LNCaP clone FGC (cell line): ENCODE measurements at places on chromosomes 6 and 20.
A peak's percentile ranks its signal among the peaks of the same experiment; 100 is the strongest.

- DNase-seq = no peak
These were observed 262.4 kb downstream of the PLCB1 start for GRCh38 chr20:8394308-8394945.

DNA sequence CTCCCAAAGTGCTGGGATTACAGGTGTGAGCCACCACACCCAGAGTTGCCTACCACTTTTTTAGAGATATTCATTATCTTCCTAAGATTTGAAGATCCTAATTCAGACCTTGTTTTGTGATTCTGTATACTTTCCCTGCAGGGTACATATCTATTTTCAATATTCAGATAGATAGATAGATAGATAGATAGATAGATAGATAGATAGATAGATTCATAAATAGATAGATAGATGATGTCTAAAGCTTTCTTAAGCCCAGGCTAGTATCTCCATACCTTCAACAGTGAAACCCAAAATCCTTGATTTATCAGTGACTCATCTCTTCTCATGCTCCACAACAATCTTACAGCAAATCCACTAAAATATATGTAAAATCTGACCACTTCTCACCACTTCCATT, 30.8 kb downstream of the ZNF391 start:
- DNase-seq = no peak

GRCh38 chr6:168060521-168060931, 18.5 kb downstream of the FRMD1 start:
- peak; percentile 84 for DNase-seq

GRCh38 chr6:40541556-40542174, 45.5 kb downstream of the LRFN2 start:
- DNase-seq = no peak

DNA sequence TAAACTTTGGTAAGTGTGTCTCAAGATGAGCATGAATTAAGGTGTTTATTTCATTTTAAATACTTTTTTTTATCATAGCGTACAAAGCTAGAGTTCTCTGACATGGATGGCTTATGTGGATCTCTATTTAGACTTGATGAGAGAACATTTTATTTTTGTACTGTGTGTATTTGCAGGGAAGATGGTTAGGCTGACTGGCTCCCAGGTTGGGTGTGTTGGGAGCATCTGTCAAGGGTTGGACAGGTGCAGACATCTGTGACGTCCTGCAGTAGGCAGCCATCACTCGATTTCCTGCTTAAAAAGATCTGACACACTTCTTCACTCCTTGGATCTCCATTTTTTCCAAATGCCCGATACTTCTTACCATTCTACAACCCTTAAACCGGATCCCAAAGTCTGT, 221.9 kb upstream of the QKI start:
- DNase-seq = no peak

- DNase-seq = no peak
These were observed 6.2 kb downstream of the LINC00237 start for GRCh38 chr20:21099751-21100577.

GRCh38 chr20:64279826-64280459, 24.4 kb downstream of the PCMTD2 start:
- DNase-seq = no peak

- no peak for DNase-seq
These were observed 81.9 kb downstream of the ZMYND8 start for GRCh38 chr20:47274401-47275108.

GRCh38 chr20:1876217-1876921, 18.8 kb upstream of the SIRPA start:
- DNase-seq = no peak

GRCh38 chr6:136102991-136103688, 147.0 kb downstream of the MTFR2 start:
- no peak for DNase-seq

DNA sequence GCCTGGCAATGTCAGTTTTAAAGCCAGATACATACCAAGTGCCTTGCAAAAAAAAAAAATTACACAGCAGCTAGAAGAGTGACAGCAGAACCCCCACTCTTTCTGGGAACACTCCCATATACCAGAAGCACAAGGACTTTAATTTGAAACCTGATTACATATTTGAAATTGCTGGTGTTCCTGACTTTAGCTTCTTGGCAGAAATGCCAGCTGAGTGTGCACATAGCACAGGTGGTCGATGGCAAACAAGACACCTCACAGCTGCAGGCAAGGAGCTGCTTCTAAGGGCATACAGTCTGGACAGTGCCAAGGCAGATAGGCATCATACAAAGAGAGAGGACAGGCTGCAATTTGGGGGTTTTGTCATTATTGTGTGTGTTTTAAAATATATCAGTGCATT, 150.7 kb upstream of the SGK1 start:
- no peak for DNase-seq

GRCh38 chr6:11036351-11036740, 7.8 kb downstream of the ELOVL2 start:
- no peak for DNase-seq

DNA sequence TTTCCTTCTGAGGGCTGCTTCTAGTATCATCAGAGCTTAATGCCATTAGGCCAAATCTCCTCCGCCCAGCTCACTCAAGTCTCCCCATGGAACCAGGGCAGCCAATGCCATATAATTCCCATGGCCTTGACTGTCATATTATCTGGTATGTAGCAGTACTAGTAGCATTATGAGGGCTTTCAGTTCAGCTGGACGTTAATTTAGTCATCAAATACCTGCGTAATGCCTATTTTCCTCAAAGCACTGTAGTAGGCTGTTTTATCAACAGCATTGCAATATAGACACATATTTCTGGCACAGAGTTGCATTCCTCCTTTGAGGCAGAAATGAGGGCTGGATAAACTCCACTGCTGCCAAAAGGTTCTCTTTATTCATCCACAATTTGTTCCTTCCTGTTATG, 1.7 kb downstream of the KCTD20 start:
- no peak for DNase-seq

GRCh38 chr6:3765415-3765814, 13.9 kb upstream of the PXDC1 start:
- no peak for DNase-seq

- no peak for DNase-seq
These were observed 39.3 kb upstream of the SCGN start for GRCh38 chr6:25612666-25613065.

DNA sequence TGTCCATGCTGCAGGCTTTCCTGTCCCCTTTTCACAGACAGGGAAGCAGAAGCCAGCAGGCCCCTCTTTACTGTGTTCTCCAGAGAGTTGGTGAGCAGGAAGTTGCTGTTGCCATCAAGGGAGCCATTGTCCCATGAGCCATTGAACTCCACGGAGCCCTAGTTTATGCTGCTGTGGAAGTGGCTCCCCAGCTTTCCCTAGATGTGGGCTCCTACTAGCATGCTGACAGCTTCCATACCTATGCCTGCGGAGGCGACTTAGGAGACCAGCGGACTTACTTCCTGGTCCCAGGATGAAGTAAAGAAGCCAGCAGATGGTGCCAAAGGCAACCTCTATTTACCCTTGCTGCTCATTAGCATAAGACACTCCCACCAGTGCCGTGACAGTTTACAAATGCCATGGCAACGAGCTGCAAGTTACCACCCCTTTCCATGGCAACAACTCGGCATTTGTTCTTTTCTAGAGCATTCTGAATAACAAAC, 30.8 kb upstream of the FKBP1A start:
- DNase-seq = peak; percentile 49

- no peak for DNase-seq
These were observed 474 bp downstream of the TPX2 start for GRCh38 chr20:31739550-31739977.

GRCh38 chr6:134449781-134450180, 131.9 kb upstream of the SGK1 start:
- DNase-seq = no peak

GRCh38 chr6:136510299-136510698, 39.9 kb downstream of the MAP7 start:
- no peak for DNase-seq

GRCh38 chr6:115544765-115545671, 515.7 kb downstream of the FRK start:
- no peak for DNase-seq
